Stimulated activated CD8-positive, alpha-beta memory T cell treated with anti-CD3 and anti-CD28 coated beads, Interleukin-7, amount 100 ng/mL, for 1 hour (primary cell): ENCODE measurements at places on chromosomes 16 and 17.

DNA sequence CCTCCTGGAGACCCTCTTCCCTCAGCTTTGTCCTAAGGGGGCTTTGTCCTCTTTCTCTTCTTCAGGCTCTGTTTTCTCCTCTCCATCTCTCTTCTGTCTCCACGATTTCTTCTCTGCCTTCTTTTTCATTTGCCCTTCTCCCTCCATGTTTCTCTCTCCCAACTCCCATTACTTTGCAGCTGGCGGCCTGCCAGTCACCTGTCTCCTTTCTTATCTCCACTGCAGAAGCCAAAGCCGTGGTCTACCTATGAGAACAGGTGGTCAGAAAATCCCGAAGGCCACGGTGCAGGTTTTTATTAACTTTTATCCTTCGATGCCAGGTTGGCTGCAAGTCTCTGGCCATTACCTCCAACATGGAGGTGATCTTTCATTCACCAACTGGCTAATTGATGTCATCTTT is 45.1 kb downstream of the FZD2 start:
- no peak for DNase-seq

DNA sequence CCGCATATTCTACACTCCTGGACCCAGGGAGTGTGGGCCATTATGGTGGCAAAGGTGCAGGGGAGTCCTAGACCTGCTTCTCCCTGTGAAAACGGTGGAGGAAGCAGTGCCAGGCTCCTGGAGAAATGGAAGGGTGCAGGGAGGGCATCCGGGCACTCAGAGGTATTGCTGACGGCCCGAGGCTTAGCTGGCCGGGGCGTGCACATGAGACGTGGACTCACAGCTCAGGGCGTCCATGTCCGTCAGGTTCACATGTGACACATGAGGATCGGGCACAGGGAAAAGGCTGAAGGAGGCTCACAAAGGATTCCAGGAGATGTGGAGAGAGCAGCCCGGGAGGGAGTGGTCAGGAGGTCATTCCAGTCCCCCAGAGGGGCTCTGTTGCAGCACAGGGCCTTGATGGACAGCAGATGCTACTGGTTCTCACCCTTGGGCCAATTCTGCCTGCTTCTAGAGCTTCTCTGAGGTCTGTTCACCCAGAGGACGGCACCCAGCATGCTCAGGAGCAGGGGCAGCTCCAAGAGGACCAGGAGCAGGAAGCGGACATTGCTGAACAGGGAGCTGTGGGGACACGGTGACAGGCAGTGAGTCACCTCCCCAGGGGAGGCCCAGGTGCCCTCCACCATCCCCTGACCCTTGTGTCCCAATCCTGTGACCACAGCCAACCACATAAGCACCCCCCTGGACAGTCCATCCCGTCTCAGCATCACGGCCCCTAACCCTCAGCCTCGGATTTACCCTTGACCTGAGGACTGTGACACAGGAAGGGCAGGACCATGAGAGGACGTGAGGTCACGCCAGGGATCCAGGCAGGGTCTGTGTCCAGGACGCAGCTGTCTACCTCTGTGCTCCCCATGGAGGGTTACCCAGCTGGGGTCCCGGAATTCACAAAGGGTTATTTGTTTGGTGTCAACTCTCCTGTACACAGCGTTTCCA is 4.5 kb downstream of the CD300C start:
- DNase-seq: no peak

DNA sequence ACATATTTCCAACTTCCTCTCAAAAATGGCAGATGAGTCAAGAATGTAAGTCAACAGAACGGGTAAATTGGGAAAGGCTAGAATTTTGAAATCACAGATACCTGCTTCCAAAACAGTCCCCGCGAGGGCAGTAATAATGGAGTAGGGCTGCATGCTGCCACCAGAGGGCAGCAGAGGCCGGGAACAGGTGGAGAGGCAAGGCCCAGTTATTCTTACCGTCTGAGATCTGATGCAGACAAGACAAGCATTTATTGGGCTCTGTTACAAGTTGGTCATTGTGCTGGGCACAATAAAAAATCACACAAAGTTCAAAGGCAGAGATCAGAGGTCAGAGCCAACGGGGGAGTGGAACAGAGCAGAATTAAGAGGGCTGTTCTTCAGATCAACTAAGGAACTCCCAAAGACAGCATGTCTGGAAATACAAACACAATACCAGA is 8.8 kb upstream of the MLKL start:
- DNase-seq: peak; percentile 67

GRCh38 chr17:78771758-78772382 is 10.2 kb downstream of the CYTH1 start:
- no peak for DNase-seq

DNA sequence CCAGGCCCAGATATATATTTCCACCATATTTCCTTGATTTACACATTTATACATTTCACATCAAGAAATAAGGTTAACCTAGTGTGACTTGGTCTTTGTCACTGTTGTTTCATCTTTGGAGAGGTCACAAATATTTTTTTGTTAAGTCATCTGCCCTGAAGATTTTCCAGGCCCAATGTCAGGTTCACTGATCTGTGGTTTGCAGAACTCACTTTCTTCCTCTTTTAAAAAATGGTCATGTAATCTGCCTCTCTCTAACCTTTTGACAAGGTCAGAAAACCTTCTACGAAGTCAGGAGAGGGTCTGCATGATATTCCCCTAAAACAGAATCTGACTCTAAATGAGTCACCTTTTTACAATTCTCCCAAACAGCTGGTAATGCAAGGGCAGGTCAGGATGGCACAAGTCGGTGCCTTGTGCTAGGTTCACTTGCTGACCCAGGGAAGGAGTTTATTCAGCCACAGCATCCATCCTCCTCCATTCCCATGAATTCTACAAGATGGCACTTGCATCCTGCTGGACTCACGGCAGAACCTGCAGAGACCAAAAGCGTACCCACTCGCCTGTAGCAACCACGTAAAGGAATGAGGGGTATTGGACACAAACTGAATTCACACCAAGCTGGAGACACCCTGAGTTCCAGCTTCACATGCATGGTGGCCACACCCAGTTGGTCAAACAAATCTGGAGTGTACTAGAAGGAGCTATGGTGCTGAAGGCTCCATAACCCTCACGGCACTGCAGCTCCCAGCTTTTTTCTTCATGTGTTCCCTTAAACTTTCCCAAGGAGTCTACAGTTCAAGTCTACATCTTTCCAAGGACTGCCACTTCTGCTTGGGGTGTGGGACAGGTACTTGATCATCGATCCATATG is 1.6 kb upstream of the KIAA0513 start:
- no peak for DNase-seq

DNA sequence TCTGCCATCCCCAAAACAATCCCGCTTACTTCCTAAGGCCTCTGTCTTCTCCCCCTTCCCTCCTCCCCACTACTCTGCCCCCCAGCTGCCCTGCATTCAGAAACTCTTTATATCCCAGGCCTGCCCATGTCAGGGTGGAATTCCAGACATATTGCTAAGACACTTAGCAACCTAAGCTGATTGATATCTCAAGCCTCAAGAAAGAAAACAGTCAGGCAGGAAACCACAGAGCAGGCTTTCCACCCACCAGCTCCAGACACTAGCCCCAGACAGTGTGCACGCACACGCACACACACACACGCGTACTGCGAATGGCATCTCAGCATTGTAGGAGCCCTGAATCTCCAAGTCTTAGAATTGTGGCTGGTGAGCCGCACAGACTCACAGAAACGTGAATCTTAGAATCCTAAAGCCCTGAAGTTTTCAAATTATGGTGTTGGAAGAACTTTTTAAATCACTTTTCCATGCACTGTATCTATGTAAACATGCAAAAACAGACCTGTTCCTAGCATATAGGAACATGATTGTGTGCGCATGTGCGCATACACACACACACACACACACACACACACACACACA is 8.8 kb upstream of the LPCAT2 start:
- no peak for DNase-seq

DNA sequence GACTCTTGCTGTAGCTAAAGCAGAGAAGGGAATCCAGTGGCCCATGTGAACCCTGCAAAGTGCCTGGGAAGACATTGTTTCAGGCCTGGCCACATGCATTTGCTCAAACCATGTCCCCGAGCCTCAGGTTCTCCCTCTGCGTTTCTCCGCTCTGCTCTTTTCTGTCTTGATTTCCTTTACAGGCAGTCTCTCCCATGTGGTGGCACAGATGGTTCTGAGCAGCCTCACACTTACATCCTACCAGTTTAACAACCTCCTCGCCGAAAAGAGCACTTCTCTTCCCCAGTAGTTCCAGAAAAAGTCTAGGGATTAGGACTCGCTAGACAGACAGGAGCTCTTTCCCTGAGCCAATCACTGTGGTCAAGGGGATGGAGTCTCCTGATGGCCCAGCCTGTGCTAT is 28.3 kb upstream of the MYH10 start:
- DNase-seq: no peak

DNA sequence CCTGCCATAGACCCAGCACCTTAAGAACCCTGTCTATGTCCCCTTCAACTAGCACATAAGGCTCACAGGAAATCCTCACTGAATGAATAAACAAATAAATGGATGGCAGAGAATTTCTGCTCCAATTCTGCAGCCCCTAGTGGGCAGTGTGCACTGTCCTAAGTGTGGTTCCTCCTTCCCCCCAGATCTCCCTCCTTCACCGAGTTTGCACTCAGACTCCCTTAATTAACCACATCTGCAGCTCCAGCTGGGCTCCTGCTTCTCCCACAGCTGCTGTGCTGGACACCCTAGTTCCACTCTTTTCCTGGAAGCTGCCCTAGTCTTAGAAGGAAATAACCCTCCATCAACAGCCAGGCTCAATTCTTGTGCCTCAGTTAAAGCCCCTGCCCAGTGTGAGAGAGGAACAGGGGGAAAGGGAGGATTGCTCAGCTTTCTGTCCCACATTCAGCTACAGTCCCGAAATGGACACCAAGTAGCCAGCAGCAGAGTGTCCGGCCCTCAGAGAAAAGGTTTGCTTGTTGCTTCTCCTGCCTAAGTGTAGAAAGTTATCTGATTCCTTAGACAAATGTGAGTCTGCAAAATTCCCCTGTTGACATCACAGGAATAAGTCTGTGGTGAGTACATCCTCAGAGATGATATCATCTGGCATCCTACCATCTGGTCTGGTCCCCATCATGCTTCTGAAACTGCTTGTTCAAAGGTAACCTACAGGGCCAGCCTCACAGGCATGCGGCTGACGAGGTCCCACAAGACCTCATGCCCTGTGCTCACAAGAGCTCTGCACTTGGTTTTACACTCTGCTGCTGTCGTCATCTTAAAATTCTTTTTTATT is 12.3 kb downstream of the LRRC3C start:
- no peak for DNase-seq

DNA sequence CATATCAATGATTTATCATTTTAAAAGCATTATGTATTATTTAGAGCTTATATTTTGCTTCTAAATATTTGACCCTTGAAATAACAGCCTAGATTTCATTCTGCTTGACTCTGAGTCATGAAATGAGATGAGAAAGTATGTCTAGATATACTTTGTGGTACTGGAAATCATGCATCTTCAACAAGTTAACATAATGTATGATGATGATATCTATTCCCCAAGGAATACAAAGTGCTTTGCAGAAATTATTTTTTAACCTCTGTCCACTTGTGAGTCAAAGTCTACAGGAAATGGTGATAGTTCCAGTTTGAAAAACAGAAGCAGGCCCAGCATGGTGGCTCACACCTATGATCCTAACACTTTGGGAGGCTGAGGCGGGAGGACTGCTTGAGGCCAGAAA is 36.1 kb downstream of the GOSR1 start:
- DNase-seq: no peak
